ENCODE measurements at places on chromosomes 6 and 20. TPM values are rescaled to one million over a fixed set of nuclear protein-coding genes. Genes with fewer than 3 reads are reported as not detected.

The SLC35D3 gene
- total RNA-seq = not detected

The MYLK4 gene
- 0.78 TPM for total RNA-seq

The HLA-DQA1 gene
- 216 TPM for total RNA-seq

The TBX18 gene
- not detected for total RNA-seq

The AVP gene
- not detected for total RNA-seq

Data from Karpas-422 (cell line).